ENCODE measurements at places on chromosomes 2 and 18. TPM values are rescaled to one million over a fixed set of nuclear protein-coding genes. Genes with fewer than 3 reads are reported as not detected.
A peak's percentile ranks its signal among the peaks of the same experiment; 100 is the strongest.

DNA sequence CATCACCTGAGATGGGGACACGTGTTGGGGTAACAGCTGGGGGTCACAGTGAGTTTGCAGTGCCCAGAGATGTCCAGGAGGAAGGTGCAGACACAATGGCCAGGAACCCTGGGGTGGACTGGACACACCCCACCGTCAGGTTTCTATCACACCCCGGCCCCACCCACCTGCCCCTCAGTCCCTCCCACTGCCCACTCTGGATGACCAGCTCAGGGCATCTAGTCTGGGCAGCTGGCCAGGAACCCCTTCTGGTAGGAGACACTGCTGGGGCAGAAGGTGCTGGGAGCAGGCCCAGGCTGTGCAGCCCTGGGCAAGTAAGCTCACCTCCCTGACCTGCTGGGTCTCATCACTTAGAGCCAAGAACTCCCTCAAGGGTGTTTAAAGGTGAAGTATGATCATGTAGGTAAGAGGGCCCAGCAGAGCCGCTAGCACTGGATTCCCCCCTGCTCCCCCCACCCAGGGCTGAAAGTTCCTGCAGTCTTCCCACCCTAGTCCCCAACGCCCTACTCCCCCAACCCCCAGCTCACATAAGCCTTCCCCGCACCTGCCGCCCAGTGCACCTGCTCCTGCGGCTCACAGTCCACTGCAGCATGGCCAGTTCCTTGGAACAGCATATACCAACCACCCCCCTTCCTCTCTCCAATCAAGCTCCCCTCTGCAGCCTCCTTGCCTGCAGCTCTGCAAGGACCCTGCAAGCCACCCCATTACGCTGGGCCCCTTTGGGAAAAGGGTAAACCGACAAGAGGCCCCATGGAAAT is 17.3 kb downstream of the BIN1 start:
- DNase-seq = no peak

- DNase-seq = no peak
These were observed 550 bp downstream of the RAB1A start for GRCh38 chr2:65129286-65129825.

DNA sequence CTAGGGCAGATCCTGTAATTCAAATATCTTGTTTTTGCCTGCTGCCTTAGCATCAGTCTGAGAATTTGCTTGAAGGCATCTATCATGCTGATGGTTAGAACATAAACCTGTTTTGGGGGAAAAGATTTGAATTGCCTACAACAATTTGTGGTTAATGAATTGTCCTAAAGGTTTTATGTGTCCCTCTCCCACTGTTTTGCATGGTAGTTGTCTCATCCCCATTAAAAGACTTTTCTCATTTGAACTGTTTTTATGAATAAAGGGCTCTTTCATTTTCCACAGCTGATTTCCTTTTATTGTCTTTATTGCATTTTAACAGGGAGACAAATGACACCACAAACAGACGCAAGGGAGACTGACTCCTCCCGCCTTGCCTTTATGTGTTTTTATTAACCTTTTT is 275.6 kb downstream of the PIK3C3 start:
- DNase-seq = no peak

DNA sequence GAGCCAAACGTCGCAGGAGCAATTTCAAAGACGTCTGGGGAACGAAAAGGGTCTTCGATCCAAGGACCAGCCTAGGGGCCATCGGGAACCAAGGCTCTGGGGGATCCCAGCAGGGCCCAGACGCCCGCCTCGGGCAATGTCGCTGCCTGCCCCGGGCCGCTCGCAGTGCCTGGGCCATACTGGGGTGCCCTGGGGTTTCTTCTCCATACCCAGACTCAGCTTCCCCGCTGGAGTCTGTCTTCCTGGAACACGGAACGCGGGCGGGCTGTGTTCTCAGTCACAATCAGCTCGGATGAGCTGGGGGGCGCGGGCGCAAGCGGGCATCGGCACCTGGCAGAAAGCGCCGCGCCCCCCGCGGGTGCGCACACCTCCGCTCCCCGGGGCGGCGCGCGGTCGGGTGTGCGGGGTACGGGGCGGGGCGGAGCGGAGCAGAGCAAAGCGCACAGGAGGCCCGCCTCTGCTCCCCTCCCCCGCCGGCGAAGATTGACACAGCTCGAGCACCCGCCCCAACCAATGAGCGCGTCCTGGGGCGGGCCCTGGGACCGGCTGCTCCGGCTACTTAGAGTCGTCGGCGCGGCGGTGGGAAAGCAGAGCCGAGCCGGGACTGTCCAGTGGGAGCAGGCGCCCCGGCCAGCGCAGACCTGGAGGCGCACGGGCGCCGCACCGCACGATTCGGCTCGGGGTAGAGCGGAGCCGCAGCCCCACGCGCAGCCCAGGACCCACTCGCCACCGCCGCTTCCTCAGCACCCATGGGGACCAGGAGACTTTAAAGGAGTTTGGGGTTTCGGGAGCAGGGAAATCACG is at the start of gene LRATD1:
Gene LRATD1, plus strand, starts transcription at position 585 of the 804 bp plus-strand sequence. CDS start 1,263 bp downstream, outside the sequence.
- DNase-seq = peak; percentile 72

DNA sequence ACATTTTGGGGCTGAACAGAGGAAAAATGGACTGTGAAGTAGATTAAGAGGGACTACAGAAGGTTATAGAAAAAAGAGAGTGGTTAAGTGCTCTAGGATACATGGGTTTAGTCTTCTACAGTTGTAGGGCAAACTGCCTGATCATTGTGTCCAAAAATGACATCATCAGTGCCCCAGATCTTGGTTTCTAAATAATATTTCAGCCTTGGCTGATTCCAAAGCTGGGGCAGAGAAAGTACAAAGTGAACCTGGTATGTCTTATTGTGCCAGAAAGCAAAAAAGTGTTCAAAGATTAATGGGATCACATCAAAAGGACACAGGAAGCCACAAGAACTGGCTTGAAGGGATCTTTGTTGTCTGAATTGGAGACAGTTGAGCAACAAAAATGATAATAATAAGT is 97.1 kb upstream of the ZNF521 start:
- no peak for DNase-seq

DNA sequence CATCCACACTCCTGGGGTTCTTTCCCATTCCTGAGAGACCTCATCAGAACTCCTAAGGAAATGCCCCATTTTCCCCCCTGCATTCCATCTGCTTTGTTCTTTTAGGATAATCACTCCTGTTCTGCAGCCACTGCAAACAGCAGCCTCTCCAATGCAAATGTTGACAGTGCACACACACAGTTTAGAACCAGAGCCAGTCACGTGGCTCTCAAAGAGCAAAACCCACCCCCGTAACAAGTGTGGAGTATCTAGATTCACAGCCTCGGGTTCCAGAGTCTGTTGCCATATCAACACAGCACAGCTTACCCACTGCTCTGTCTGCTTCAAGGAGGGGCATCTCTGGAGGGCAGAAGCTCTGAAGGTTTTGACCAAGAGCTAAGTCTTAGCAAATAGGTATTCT is 180.0 kb downstream of the NAPG start:
- DNase-seq = no peak

DNA sequence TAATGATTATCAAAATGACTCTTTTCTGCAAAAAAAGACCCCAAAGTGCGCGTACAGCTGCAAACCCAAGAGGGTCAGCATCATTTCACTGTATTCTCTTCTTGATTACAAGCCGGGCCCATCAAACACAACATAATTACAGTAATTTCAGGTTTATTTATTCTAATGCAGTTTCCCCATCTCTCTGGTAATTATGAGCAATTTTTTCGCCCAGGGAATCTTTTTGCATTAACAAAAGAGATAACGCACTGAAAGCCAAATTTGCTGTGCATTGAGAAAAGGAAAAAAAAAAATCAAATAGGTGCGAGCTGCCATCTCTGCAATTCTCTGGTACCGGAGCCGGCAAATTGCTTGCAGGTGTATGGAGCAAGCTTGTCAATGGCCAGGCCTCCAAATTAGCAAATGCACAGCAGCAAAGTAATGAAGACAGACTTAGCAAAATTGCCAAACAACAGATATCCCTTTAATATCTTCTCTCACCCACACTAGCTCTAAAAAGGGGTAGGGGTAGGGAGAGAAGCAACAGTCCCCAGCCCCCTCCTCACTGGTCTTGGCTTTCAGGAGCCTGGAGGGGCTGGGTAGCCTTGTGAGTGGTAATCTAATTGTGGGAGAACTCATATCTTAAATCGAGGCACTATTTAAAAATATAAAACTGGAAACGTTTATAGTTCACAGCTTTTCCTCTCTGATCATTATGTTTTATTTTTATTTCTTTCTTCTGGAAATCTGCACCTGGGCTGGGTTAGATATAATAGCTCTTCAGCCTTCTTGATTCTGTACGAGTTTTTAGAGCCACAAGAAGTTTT is 6.7 kb downstream of the DLX1 start:
- DNase-seq = no peak

DNA sequence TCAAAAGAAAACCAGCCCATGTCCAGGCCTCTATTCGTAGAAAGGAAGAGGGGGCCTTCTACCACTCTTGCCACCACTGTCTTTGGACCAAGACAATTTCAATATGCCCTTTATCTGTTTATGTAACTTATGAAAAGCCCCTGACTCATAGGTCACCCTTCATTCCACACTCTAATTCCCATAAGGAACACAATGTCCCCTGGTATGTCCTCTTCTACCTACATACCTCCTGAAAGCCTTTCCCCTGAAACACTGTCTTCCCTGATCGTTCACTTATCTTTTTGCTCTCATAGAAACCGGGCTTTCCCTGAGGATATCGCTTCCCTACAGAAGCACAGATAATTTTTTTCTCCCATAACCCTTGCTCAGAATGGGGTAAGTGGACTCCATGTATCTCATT is 13.3 kb downstream of the EIF2AK3 start:
- no peak for DNase-seq

- DNase-seq = no peak
These were observed 40.4 kb downstream of the LCT start for GRCh38 chr2:135796606-135797005.

- no peak for DNase-seq
These were observed 573.5 kb upstream of the SETBP1 start for GRCh38 chr18:44107187-44107586.

GRCh38 chr2:98892871-98893270 is 43.2 kb downstream of the CRACDL start:
- no peak for DNase-seq

GRCh38 chr2:85133751-85134254 is 611 bp downstream of the TCF7L1 start:
- no peak for DNase-seq

DNA sequence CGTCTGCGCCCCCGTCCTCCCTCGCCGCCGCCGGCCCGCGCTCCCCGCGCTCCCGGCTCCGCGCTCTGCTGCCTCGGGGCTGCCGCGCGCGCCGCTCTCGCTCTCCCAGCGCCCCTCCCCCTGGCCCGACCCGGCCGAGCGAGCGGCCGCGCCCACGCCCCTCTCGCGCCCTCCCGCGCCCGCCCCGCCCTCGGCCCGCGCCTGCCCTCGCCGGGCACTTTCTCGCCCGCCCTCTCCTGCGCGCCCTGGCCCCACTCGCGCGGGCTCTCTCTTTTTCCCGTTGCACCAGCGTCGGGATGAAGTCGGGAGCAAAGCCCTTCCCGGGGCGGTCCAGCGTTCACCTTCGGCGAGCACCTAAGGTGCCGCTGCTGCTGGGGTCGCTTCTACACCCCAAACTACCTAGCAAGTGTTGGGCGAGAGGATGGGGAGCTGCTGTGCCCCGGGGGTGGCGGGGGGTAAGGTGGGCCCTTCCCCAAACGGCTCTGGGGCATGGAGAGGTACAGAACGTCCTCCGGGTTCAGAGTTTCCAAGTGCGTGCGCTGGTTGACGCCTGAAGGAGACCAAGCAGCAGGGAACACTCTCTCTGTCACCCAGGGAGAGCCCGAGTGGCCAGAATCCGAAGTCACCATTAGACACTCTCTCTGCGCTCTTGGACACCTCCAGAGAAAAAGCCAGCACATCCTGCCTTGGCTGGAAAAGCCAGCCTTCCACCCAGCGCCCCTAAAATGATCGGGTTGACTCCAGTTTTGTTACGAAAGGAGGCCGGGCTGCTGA is at the start of gene COLEC12:
Gene COLEC12, minus strand, starts transcription at position 70 of the 774 bp plus-strand sequence. CDS start 187 bp downstream, outside the sequence.
- DNase-seq = no peak

GRCh38 chr2:11398750-11399437 is 54.5 kb upstream of the ROCK2 start:
- no peak for DNase-seq

GRCh38 chr2:224147174-224147573 is 108.1 kb upstream of the SERPINE2 start:
- DNase-seq = peak; percentile 48

- DNase-seq = peak; percentile 69
These were observed at the start of gene PLEKHB2 for GRCh38 chr2:131105156-131105949. TSS of gene PLEKHB2 (plus strand) at chr2:131105336. CDS start at chr2:131120942, 15,606 bp downstream.

DNA sequence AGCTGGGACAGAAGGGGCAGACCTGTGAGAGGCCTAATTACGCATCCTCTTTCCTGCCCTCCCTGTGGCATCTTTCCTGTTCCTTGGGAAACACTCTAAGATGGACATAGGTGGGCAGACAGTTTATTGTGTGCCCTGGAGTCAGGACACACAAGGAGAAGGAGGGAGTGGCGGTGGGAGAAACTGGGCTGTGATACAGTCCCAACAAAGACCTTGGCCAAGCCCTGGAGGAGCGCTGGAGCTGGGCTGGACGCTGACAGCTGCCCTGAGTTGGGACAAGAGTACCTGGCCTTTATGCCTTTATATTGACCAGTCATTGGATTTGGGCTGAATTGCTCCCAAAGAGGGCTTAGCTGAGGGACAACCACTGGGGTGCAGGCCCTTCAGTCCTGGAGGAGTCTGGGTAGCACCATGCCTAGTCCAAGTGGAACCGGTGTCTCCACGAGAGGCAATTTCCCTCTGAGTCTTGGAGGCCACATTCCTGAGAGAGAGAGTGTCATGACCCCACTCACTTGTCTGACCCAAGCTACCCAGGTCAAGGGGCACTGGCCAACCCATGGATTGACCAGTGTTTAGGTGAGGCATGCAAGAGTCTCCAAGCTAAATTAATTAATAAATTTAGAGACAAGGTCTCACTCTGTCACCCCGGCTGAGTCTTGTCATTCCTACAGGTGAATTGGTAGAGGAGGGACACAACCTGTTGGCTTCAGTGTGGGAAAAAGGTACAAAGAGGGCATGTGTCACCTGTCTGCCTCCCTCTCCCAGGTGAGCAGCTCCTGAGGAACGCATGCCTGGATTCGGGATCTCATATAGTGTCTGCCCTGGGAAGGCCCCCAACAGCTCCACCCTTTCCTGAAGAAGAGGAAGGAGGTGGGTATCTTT is 107.1 kb upstream of the ST3GAL5 start:
- DNase-seq = no peak

DNA sequence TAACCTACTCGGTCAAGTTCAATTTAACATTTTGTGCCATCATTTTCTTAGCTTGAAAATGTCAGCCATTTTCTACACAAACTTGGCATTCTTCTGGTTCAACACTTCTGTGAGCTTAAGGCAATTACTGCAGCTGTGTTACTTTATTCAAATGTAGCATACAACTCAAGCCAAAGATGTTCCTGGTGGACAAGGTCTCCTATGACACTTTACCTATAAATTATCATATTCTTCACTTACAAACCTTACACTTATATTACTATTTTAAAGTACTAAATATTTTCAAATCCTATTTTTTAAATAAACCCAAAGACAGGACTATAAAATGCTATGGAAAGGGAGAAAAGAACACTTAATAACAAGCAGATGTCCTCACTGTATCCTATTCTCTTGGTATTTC is 1045.3 kb downstream of the TSN start:
- DNase-seq = no peak

The GKN2 gene
- not detected for total RNA-seq

The BMPR2 gene
- total RNA-seq = 93.1 TPM

The GLI2 gene
- total RNA-seq = 42.9 TPM

The AQP12A gene
- total RNA-seq = not detected

The SPP2 gene
- not detected for total RNA-seq

The STPG4 gene
- total RNA-seq = 0.64 TPM

The CFAP210 gene
- not detected for total RNA-seq

The HYCC2 gene
- 21.8 TPM for total RNA-seq

The FRZB gene
- total RNA-seq = 0.67 TPM

The ACMSD gene
- total RNA-seq = not detected

Data from astrocyte (in vitro differentiated cells and primary cell).